ENCODE measurements at places on chromosomes 5 and 9.

DNA sequence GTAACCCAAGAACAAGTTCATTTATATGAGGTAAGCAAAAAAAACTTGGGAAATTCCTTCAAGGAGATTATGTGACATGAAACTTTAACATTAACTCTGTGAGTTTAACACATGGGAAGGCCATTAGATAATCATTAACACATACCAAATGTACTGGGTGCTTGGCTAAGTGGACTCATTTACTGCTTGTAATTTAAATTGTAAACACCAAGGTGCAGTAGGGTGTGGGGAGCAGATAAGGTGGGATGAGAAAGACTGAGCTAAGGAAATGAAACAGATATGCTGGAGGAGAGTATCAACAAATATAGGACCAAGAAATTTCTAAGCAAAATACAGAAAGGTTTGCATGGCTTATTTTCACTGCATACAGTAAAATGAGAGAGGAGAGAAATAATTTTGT lies 2384.8 kb upstream of the ACO1 start:
- DNase-seq: no peak

GRCh38 chr5:103441523-103441922 lies 121.1 kb downstream of the NUDT12 start:
- DNase-seq: no peak

GRCh38 chr5:126462239-126463014 lies 39.2 kb downstream of the GRAMD2B start:
- no peak for DNase-seq

DNA sequence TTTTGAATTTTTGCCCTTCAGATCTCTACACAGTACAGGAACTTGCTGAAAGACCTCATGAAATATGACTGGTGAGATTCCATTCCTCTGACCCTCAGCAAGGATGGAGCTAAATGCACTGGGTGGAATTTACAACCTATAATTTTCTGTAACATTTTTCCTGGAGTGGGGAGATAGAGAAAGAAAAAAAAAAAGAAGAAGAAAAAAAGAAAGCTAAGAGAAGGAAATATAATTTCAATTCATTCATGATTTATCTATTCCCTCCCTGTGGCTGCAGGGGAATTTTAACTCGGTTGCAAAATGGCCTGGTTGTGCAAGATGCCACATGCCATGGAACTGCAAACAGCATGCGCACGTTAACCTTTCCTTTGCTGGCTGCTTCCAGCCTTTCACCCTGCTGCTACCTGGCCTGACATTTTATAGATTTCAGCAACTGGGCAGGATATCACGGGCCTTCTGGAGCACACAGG lies 155.4 kb downstream of the FSTL4 start:
- no peak for DNase-seq

DNA sequence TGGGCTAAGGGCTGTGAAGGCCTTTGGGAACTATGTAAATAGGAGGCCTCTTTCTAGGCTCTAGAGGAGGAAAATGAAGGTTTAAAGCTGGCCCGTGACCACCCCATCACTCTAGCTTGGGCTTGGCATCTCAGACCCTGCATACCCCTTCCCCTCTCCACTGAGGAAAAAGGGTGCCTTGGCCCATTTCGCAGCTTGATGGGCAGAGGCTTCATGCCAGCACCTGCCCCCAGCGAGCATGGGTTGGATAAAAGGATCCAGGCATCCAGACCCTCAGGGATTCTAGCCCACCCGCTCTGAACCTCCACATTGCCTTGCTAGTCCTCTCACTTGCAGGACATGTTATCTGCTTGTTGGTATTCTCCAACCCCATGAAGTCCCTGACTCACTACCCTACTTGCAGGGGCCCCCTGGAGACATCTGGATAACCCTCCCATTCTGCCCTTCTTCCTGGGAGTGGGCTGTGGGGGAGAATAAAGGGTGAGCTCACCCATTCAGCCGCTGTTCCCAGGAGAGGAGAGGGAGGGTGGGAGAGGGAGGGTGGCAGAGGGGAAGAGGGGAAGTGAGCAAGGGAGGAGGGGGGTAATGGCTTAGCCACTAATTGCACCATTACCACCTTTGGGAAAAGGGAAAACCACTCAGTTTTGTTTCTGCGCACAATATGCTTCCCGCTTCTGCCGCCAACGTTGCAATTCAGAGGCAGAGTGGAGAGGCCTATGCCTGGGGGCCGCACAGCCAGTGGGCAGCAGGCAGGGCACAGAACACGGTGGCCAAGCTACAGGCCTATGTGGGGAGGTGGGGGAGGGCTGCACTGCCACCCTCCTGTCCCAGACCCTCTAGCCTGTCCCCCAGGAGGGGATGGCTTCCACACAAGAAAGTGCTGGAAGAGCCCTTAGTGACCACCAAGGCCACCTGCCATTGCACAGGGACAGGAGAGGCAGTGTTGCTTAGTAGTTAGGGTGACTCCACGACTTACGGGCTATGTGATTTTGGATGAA lies 2.1 kb upstream of the CAMK2A start:
- DNase-seq: no peak

DNA sequence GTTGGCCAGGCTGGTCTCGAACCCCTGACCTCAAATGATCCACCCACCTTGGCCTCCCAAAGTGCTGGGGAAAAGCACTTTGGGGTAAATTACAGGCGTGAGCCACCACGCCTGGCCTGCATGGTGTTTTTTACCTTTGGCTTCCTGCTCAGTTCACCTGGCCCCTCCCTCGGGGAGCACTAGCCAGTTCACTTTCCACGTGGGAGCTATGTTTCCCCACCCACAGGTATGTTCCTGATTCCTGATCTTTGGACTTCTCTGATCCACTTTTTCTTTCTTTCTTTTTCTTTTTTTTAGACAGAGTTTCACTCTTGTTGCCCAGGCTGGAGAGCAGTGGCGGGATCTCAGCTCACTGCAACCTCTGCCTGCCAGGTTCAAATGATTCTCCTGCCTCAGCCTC lies 15.8 kb downstream of the DAB2IP start:
- DNase-seq: no peak

GRCh38 chr5:43075319-43076293 lies 35.5 kb upstream of the ANXA2R start:
- DNase-seq: no peak

GRCh38 chr9:15222313-15222712 lies 84.7 kb downstream of the TTC39B start:
- no peak for DNase-seq

DNA sequence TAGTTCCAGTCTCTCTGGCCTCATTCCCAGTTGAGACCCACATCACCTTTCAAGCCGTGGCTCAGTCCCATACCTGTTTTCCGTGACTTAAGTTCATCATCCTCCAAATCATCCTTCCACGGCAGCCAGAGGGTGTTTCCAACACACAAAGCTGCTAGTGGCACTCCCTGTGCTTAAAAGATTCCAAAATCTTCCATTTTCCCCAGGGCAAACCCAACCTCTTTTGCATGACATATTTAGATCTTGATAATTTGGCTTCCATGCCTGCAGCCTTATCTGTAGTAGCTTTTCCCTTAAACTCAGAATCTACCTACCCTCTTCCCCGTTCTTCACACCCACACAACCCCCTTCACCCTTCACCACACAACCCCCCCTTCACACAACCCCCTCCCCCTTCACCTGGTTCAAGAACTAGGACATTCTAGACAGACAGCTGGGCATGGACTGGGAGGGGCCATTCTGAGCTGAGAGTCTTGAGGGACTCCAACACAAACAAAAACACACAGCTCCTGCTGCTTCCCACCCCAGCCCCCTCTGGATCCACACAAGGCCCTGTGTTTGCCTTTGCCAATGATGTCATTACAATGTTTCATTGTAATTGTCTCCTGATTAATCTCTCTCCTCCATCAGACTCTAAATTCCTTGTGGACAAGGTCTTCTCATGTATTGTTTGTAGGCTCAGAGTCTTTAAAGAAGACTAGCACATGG lies 268.2 kb downstream of the SH3GL2 start:
- DNase-seq: no peak

GRCh38 chr5:121292664-121293063 lies 559.0 kb upstream of the FTMT start:
- no peak for DNase-seq

DNA sequence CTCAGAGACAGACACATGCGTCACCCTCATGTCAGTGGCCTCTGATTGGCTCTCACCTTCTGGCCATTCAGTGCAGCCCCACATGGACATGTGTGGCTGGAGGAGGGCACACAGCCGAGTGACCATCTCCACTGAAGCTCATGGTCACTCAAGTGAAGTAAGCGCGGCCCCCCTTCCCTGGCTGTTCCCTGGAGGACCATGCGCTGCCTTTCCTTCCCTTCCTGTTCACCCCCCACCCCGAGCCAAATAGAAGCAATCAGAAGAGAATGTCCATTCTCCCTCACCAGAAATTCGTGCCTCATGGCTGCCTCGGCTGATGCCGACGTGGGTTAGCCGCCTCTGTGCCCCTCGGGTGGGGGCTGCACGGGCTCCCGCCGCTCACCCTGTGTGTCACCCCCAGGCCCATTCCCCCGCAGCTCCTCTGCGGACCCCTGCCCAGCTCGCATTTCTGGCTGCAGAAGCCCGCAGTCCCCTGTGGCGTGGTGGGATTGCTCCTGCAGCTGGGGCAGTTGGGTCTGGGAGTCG lies 12.5 kb upstream of the COL5A1 start:
- no peak for DNase-seq

DNA sequence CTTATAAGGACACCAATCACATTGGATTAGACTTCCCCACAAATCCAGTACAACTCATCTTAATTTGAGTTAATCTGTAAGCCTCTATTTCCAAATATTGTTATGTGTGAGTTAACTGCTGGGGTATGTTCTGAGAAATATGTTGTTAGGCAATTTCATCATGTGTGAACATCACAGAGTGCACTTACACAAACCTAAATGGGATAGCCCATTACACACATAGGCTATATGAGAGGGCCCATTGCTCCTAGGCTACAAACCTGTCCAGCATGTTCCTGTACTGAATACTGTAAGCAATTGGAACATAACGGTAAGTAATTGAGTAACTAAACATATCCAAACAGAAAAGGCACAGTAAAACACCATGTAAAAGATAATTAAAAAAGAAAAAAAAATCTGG lies 19.1 kb upstream of the ARSI start:
- DNase-seq: no peak

DNA sequence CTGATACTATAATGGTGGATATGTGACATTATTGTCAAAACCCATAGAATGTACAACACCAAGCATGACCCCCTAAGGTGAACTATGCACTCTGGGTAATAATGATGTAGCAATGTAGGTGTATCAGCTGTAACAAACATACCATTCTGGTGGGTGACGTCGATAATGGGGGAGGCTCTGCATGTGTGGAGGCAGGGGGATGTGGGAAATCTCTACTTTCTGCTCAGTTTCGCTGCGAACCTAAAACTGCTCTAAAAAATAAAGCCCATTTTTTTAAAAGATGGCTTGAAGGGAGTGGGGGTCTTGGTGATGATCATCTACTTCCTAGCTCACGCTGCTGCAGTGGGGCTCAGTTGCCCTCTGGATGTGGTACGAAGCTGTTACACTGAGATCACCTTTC lies 51.1 kb downstream of the RASGEF1C start:
- DNase-seq: no peak

- no peak for DNase-seq
Observed at GRCh38 chr9:71136696-71137095, 15.3 kb upstream of the TRPM3 start.

DNA sequence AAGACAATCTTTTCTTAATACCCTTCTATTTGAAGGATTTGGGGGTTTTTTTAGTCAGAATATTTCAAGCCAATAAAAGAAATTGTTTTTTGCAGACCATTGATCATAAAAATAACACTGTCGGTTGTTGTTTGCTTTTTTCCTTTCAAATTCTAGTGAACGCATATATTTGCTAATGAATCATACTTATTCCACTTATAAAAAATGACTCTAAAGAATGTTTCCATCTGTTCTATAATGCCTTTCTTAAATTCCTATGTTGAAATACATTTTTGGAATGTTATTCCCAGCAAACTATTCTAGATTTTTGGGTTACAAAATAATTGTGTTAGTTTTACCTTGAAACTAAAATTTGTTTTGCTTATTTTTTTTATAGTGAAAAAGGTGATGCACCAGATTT lies 32.2 kb downstream of the CWC27 start:
- DNase-seq: no peak

GRCh38 chr5:167415779-167416746 lies 875.4 kb upstream of the WWC1 start:
- no peak for DNase-seq

GRCh38 chr5:56574778-56575177 lies 240.6 kb upstream of the MAP3K1 start:
- DNase-seq: no peak

- no peak for DNase-seq
Observed at GRCh38 chr5:37739817-37740261, 100.0 kb downstream of the GDNF start.

DNA sequence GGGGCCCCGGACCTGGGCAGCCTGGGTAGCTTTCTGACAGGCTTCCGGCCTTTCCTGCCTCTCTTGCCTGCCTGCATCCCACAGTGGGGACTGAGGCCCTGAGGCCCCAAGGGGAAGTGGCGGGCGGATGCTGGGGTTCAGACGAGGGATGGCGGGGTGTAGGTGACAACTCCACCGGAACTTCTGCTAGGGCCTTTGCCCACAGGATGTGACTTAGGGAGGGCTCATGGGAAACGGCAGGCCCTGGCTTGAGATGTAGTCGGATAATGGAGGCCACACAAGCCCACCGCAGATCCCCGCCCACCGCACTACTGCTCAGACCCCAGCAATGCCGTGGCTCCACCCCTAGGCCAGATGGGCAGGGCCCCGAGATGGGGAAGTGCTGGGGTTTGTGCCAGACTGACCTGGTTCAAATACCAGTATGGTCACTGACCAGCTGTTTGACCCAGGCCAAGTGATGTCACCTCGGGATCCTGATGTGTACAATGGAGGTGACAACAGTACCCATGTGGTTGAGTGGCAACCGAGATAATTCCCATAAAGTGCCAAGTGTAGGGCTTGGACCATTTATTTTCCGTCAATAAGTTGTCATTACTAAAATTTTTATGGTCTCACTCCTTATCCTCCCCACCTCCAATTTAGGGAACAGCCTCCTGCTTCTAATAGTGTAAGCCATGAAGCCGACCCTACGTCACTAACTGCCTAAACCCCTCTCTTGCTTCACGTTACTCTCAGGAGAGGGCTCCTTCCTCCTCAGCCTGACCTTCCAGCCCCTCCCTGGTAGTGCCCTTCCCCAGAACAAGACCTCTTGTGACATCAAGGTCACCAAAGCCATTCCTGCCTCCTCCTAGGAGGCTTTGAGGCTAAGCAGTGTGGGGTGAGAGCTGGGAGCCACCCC lies 2.5 kb upstream of the CDK9 start:
- DNase-seq: no peak

DNA sequence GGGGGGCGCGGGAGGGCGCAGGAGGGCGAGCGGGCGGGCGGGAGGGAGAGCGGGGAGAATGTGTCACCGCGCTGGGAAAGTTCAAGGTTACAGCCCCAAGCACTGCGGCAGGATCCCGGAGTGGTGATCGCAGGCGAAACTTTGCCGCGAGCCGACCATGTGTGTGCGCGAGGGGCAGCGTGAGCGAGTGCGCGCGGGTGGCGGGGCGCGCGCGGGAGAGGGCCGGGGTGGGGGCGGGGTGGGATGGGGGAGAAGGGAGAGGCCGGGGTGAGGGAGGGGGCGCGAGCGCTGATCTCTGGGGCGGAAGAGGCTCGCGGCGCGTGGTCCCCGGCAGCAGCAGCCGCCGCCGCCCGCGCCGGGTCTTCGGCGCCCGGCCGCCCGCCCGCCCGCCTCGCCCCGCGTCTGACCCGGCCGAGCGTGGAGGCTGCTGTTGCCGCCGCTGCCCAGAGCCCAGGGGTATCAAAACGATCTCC lies at the start of gene NFIB:
TSS of gene NFIB (minus strand) at position 191 of the 473 bp plus-strand sequence. CDS start 630 bp downstream, outside the sequence.
- no peak for DNase-seq
